Aorta (tissue), 5 donors: ENCODE measurements at places on chromosomes 1 and 21. TPM values are rescaled to one million over a fixed set of nuclear protein-coding genes. Genes with fewer than 3 reads are reported as not detected.
A peak's percentile ranks its signal among the peaks of the same experiment; 100 is the strongest.

DNA sequence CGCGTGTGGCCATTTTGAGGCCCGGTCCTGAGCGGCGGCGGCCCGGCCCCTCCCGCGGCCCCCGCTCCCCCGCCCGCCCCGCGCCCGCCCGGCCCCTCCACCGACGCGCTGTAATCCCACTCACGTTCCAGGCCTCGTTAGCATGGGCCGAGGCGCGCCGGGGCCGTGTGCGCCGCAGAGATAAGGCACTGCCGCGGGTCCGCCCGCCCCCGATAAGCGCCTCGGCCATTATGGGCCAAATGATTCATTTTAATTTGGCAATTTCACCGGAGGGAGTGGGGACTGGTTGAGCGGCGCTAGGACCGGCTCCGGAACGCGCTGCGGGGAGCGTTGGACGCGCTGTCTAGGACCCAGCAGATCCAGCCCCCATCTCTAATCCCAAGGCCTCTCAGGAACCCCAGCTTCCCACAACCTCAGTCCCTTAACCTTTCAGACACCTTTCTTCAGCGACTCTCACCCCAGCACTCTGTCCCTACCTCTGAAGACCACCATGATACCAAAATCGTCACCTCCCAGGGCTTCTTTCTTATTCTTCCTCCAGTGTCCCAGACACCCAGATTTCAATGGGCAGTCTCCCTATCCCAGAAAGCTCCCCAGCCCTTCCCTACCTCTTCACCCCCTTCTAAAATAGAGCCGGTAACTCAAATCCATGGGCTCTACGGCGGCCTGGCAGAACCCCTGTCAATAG is at the start of gene TAL1:
TAL1 (minus strand) TSS at position 39 of the 688 bp plus-strand sequence. CDS start 6,337 bp downstream, outside the sequence.
- H3K4me3 ChIP-seq: no peak within 1 kb of the TSS
- DNase-seq: no peak
- H3K27me3 ChIP-seq: no peaks in the 10 kb centered on the region
- no peak within 1 kb of the TSS for H3K27ac ChIP-seq

- no peaks in the 10 kb centered on the region for H3K27me3 ChIP-seq
- no peak overlapping the region for H3K4me3 ChIP-seq
- no peaks in the 10 kb centered on the region for H3K4me1 ChIP-seq
- H3K27ac ChIP-seq: no peak overlapping the region
Measured at GRCh38 chr1:19769211-19769932, 30.3 kb downstream of the TMCO4 start.

GRCh38 chr21:33010931-33011330 is 14.8 kb upstream of the OLIG2 start:
- no peak overlapping the region for H3K27ac ChIP-seq
- no peaks in the 10 kb centered on the region for H3K36me3 ChIP-seq
- H3K4me1 ChIP-seq: no peaks in the 10 kb centered on the region
- H3K4me3 ChIP-seq: no peak overlapping the region

The GFI1 gene
- total RNA-seq: 1.9 TPM

DNA sequence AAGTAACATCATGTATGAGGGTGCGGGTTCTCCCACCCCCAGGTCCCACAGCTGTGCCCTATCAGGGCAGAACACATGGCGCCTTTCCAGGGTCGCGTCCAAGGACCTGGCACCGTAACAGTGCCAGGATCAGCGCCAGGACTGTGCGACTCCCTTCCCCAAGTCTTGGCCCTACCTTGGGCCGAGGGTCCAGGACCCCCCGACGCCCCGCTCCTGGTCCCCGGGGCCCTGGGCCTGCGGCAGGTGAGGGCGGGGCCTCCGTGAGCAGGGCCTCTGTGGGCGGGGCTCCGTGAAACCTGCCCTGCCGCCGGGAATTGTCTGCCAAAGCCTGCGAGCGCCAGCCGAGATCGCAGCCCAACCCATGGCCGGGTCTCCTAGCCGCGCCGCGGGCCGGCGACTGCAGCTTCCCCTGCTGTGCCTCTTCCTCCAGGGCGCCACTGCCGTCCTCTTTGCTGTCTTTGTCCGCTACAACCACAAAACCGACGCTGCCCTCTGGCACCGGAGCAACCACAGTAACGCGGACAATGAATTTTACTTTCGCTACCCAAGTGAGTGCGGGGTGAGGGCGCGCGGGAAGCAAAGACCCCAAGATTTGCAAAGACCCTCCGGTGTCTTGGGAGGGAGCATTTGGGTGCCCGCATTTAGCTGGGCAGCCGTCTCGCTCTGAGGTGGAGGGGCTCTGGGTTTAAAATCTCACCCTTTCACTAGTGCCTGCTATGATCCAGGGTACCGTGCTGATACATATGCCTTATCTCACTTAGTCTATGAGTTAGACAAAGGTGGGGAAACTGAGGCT is at the start of gene RHBG:
RHBG (plus strand) TSS at position 323 of the 796 bp plus-strand sequence; CDS start at position 362, 39 bp downstream.
- no peak for DNase-seq
- no peaks in the 10 kb centered on the region for H3K36me3 ChIP-seq
- no peaks in the 10 kb centered on the region for H3K4me1 ChIP-seq
- H3K27ac ChIP-seq: no peak within 1 kb of the TSS
- no peak within 1 kb of the TSS for H3K4me3 ChIP-seq
- no peaks in the 10 kb centered on the region for H3K27me3 ChIP-seq

- H3K27me3 ChIP-seq: no peaks in the 10 kb centered on the region
- no peak overlapping the region for H3K4me3 ChIP-seq
- no peak overlapping the region for H3K27ac ChIP-seq
- no peaks in the 10 kb centered on the region for H3K4me1 ChIP-seq
- H3K36me3 ChIP-seq: no peaks in the 10 kb centered on the region
Measured at GRCh38 chr1:15455522-15455921, 1.0 kb upstream of the CELA2A start.

GRCh38 chr1:204574865-204575163 is 58.6 kb downstream of the MDM4 start:
- no peaks in the 10 kb centered on the region for H3K36me3 ChIP-seq
- no peak overlapping the region for H3K27ac ChIP-seq
- H3K4me1 ChIP-seq: no peaks in the 10 kb centered on the region
- H3K27me3 ChIP-seq: no peaks in the 10 kb centered on the region
- no peak for DNase-seq

The WNT2B gene
- total RNA-seq: 5.8 TPM

The SLC9C2 gene
- total RNA-seq: not detected

GRCh38 chr1:158078569-158079080 is 85.2 kb downstream of the KIRREL1 start:
- H3K27me3 ChIP-seq: no peaks in the 10 kb centered on the region
- H3K4me1 ChIP-seq: no peaks in the 10 kb centered on the region
- no peak for DNase-seq
- H3K4me3 ChIP-seq: no peak overlapping the region

The C1QB gene
- 310 TPM for total RNA-seq

The COA7 gene
- 8.8 TPM for total RNA-seq

DNA sequence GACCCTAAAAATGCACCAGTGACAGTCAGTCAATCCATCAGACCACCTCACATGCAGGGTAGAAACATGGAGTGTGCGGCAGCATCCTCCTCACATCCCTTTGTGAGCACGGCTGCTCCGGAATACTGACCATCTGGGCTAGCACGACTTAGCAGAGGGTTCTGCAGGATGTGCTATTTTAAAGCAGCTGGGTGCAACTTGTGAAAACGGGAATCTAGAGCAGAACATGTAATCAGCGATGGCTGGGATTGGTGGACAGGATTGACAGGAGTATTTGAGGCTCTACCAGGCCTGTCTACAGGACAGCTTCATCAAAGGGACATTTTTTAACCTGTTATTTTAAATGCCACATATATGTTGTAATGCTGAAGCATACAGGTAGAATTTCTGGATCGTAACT is 16.8 kb upstream of the PLEKHM2 start:
- H3K4me1 ChIP-seq: no peaks in the 10 kb centered on the region
- H3K27me3 ChIP-seq: no peaks in the 10 kb centered on the region
- no peak overlapping the region for H3K4me3 ChIP-seq
- H3K27ac ChIP-seq: no peak overlapping the region
- no peak for DNase-seq

DNA sequence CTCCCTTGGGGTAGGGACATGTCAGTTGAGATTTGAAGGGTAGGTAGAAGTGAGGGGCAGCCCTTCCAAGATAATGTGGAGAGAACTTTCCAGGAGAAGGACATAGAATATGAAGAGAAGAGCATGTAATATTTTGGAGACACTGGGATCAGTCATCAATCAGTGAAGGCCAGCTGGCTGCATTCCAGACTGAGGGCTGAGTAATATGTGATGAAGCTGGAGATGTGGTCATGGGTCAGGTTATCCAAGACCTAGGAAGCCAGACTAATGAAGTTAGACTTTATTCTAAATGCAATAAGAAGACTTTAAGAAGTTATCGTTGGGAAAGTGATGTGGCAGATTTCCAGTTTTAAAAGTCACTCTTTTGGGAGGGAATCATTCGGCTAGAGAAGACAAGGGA is 262.0 kb downstream of the HMCN1 start:
- no peaks in the 10 kb centered on the region for H3K4me1 ChIP-seq
- H3K4me3 ChIP-seq: no peak overlapping the region
- H3K27ac ChIP-seq: no peak overlapping the region
- no peaks in the 10 kb centered on the region for H3K27me3 ChIP-seq
- peak; percentile 79 for DNase-seq
- no peaks in the 10 kb centered on the region for H3K36me3 ChIP-seq

DNA sequence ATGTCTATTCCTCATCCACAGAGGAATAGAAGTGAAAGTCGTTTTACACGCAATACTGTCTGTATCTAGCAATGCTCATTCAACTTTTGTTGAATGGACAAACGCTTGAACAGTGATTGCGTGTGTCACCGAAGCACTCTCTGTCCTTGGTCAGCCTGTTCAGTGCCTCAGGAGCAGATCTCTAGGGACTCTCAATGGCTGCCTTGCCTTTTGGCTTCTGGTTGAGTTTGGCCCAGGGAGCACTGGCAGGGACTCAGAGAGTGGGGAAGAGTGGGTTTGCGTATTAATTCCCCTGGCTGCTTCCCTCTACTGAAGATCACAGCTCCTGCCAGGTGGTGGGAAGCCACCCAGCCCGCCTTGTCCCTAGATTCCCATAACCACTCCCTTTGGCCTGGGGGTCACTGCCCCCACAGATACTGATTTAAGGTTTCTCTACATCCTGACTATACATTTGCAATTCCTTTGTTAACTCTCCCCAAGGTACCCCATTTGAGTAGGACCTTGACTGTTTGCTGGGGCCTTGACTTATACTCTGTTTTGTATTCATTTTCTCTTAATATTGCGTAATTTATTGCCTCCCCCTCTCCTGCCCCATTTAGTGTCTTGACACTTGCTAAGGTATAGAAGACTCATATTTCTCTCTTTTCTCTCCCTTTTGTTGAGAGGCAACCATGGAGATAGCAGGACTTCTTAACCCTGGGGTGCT is 61.7 kb upstream of the USP24 start:
- no peak overlapping the region for H3K4me3 ChIP-seq
- no peaks in the 10 kb centered on the region for H3K4me1 ChIP-seq
- H3K36me3 ChIP-seq: no peaks in the 10 kb centered on the region
- H3K27ac ChIP-seq: no peak overlapping the region
- no peaks in the 10 kb centered on the region for H3K27me3 ChIP-seq
- DNase-seq: no peak

DNA sequence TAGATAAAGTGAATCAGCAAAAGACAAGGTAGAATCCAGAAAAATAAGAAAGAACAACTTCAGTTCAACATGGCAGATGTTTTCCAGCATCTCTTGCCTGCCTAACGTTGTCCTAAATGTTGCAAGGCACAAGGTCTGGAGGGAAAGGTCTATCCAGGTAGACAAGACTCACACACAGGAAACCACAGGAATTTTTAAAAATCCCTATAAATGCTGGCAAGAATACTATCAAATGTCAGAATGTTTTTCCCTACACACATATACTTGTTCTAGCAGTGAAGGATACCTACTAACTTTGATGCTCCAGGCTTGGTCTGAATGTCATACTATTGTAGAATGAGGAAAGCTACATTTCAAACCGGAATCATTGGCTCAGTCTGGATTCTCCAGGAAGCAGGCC is 10.6 kb downstream of the GJA5 start:
- no peak for DNase-seq
- no peaks in the 10 kb centered on the region for H3K36me3 ChIP-seq
- H3K27me3 ChIP-seq: no peaks in the 10 kb centered on the region
- no peak overlapping the region for H3K27ac ChIP-seq
- no peaks in the 10 kb centered on the region for H3K4me1 ChIP-seq
- no peak overlapping the region for H3K4me3 ChIP-seq

DNA sequence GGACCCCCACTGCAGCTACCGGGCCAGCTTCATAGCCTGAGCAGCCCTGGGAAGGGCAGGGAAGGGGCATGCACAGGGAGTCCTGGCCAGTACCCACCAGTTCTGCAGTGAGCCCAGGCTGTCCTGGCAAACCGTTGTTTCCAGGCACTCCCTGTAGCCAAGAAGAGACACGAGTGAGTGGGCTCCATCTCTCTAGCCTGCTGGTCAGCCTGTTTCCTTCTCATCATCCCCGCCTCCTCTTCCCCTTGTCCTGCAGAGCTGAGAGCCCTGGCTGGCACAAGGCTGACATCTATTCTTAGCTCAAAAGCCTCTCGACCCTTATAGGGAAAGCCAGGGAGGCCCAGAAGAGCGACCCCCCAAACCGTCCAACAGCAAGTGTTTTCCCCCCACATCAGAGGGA is 28.7 kb downstream of the COL16A1 start:
- no peak overlapping the region for H3K27ac ChIP-seq
- H3K4me3 ChIP-seq: no peak overlapping the region
- H3K4me1 ChIP-seq: no peaks in the 10 kb centered on the region
- H3K27me3 ChIP-seq: no peaks in the 10 kb centered on the region
- H3K36me3 ChIP-seq: peaks cover 3% of the 10 kb centered on the region
- DNase-seq: no peak

The C1orf115 gene
- total RNA-seq: 21.2 TPM

DNA sequence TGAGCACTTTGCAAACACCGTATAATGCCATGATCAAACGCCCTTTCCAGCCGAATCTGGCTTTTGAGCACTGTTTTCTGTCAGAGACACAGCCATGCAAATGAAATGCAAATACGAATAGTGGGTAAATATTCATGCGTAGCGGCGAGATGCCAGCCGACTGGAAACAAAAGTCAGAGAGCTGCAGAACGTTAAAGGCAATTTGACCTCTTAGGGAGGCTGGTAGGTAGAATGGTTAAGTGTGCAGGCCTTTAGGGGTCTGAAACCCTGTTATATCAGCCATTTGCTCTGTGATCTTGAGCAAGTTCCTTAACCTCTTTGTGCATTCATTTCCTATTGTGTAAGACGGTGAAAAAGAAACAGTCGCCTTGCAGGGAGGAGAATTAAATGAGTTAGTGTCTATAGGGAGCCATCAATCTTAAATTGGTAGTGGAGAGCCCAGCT is 6.5 kb upstream of the SDHB start:
- H3K36me3 ChIP-seq: no peaks in the 10 kb centered on the region
- H3K27ac ChIP-seq: no peak overlapping the region
- H3K4me1 ChIP-seq: no peaks in the 10 kb centered on the region
- no peak overlapping the region for H3K4me3 ChIP-seq

- DNase-seq: no peak
- H3K27ac ChIP-seq: no peak overlapping the region
- H3K4me1 ChIP-seq: no peaks in the 10 kb centered on the region
- H3K36me3 ChIP-seq: no peaks in the 10 kb centered on the region
- no peaks in the 10 kb centered on the region for H3K27me3 ChIP-seq
Measured at GRCh38 chr1:248152056-248152827, 7.3 kb downstream of the OR2M5 start.

DNA sequence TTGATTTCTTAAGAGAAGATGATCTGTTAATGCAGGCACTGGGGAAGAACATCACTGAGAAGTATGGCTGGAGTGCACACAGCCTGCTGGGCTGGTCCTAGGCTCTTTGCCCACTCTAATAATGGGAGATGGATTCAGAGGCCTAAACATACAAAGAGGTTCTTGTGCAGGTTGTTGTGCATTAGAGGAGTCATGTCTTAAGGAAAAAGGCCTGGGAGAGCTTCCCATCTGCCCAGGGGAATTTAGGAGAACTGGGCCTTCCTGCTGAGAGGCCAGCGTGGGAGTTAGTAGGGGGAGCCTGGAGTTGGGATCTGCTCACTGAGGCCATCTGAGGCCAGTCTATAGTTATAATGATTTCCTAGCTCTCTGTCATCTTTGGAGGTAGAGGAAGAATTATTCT is 126.7 kb downstream of the TLR5 start:
- no peaks in the 10 kb centered on the region for H3K4me1 ChIP-seq
- H3K4me3 ChIP-seq: no peak overlapping the region
- DNase-seq: no peak

The TMEM240 gene
- total RNA-seq: 6.2 TPM

The CHRM3 gene
- total RNA-seq: 4.0 TPM
